AG04450 (cell line): ENCODE measurements at places on chromosomes 2 and 18.

DNA sequence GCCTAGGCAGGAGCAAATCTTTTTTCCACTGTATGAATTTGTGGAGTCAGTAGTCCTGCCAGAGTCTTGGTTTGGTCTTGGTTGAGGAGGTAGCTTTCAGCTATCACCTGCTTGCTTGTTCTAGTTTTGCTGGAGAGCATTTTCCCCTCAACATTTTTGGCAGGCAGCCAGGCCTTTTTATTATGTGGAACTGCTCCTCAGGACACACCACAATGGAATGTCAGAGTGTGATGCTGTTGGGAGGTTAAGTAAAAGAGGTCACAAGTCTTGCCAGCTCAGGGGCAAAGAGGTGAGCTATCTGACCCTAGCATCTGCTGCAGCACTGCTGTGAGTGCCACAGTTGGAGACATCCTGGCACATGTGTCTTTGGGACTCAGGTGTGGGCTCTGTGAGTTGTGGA lies 258.0 kb downstream of the CNTNAP5 start:
- DNase-seq = no peak

- DNase-seq = no peak
Measured at GRCh38 chr2:758073-758820, 81.0 kb upstream of the TMEM18 start.

- DNase-seq = no peak
Measured at GRCh38 chr2:20728114-20728758, 61.3 kb downstream of the GDF7 start.

- no peak for DNase-seq
Measured at GRCh38 chr18:12321333-12321732, 13.3 kb downstream of the TUBB6 start.

DNA sequence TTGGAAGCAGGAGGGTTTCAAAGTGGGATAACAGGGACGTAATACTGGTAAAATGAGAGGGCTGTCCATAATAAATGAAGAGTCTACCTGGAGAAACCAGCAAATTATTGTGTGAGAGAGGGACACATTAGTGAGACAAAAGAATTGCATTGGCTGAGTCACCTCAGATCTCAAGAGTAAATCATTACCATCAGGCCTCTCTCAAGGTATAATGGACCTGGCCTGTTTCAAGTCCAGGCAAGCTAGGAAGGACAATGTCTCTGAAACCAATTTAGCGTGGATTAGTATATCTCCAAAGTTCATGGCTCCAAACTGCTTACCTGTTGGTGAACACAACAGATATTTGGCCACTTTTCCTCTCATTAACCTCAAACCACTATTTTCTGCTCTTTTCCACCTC lies 471.4 kb downstream of the CMPK2 start:
- no peak for DNase-seq

GRCh38 chr2:204145791-204146190 lies 209.2 kb downstream of the ICOS start:
- DNase-seq = no peak

- no peak for DNase-seq
Measured at GRCh38 chr2:225429717-225430116, 30.2 kb downstream of the NYAP2 start.
